Kidney (tissue), 22 donors: ENCODE measurements at places on chromosomes 3 and 15. TPM values are rescaled to one million over a fixed set of nuclear protein-coding genes. Genes with fewer than 3 reads are reported as not detected.
A peak's percentile ranks its signal among the peaks of the same experiment; 100 is the strongest.

DNA sequence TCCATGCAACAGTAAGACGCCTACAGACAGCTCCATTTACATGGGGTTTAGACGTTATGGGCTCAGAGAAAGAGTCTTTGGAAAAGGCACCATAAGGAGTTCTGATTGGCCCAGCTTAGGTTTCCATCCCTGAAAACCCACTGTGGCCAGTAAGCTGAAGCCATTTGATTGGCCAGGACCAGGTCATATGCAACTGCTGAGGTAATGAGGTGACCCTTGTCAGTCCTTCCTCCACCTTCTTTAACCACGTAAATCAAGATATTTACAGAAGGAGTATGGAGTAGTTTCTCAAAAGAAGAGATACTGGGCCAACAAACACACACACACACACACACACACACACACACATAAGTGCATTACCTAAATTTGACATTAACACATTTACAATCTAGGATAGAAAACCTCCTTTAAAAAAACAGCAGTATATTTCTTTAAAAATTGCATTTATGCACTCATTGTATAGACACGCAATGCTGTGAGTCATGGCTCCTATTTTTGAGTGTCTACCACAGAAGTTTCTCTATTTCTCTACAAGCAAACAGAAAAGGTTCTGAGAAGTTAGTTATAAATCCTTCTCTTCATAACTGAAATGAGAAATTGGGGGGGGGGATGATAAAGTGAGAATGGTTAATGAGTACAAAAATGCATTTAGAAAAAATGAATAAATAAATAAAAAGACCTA lies 16.3 kb upstream of the MB21D2 start:
- H3K27ac ChIP-seq, result no peak overlapping the region
- H3K4me1 ChIP-seq, result no peaks in the 10 kb centered on the region
- no peak for DNase-seq
- H3K36me3 ChIP-seq, result no peaks in the 10 kb centered on the region
- no peak overlapping the region for H3K4me3 ChIP-seq

GRCh38 chr15:98421419-98422129 lies 226.8 kb upstream of the IGF1R start:
- no peaks in the 10 kb centered on the region for H3K36me3 ChIP-seq
- DNase-seq, result peak; percentile 86
- H3K27ac ChIP-seq, result no peak overlapping the region
- no peaks in the 10 kb centered on the region for H3K27me3 ChIP-seq
- peaks cover 9% of the 10 kb centered on the region for H3K4me1 ChIP-seq
- peak overlapping the region; percentile 39 for H3K4me3 ChIP-seq

ADGRG7 gene
- total RNA-seq, result not detected

NTRK3 gene
- 25.5 TPM for total RNA-seq

DNA sequence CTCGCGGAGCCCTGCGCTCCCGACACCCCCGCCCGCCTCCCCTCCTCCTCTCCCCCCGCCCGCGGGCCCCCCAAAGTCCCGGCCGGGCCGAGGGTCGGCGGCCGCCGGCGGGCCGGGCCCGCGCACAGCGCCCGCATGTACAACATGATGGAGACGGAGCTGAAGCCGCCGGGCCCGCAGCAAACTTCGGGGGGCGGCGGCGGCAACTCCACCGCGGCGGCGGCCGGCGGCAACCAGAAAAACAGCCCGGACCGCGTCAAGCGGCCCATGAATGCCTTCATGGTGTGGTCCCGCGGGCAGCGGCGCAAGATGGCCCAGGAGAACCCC lies 464 bp downstream of the SOX2 start:
- no peaks in the 10 kb centered on the region for H3K36me3 ChIP-seq
- DNase-seq, result no peak
- no peak overlapping the region for H3K4me3 ChIP-seq
- no peaks in the 10 kb centered on the region for H3K4me1 ChIP-seq
- H3K27ac ChIP-seq, result no peak overlapping the region

GRCh38 chr3:170021083-170021482 lies 16.7 kb upstream of the GPR160 start:
- H3K36me3 ChIP-seq, result no peaks in the 10 kb centered on the region
- no peaks in the 10 kb centered on the region for H3K27me3 ChIP-seq
- no peak for DNase-seq
- no peak overlapping the region for H3K27ac ChIP-seq

GRCh38 chr3:10792208-10792607 lies 23.8 kb upstream of the SLC6A11 start:
- no peaks in the 10 kb centered on the region for H3K36me3 ChIP-seq
- H3K27ac ChIP-seq, result no peak overlapping the region
- no peaks in the 10 kb centered on the region for H3K27me3 ChIP-seq
- DNase-seq, result no peak
- H3K4me1 ChIP-seq, result no peaks in the 10 kb centered on the region

HHLA2 gene
- 5.1 TPM for total RNA-seq

TUSC7 gene
- total RNA-seq, result not detected

GRCh38 chr3:134901461-134901860 lies 106.4 kb downstream of the EPHB1 start:
- no peaks in the 10 kb centered on the region for H3K27me3 ChIP-seq
- no peaks in the 10 kb centered on the region for H3K4me1 ChIP-seq
- DNase-seq, result no peak
- H3K4me3 ChIP-seq, result no peak overlapping the region
- H3K36me3 ChIP-seq, result no peaks in the 10 kb centered on the region
- H3K27ac ChIP-seq, result no peak overlapping the region

CACNA1D gene
- 35.7 TPM for total RNA-seq

- H3K27me3 ChIP-seq, result no peaks in the 10 kb centered on the region
- H3K36me3 ChIP-seq, result no peaks in the 10 kb centered on the region
- no peak overlapping the region for H3K4me3 ChIP-seq
- peak; percentile 58 for DNase-seq
- H3K4me1 ChIP-seq, result no peaks in the 10 kb centered on the region
These were observed 36.2 kb upstream of the COL6A6 start for GRCh38 chr3:130480736-130481135.

- no peaks in the 10 kb centered on the region for H3K27me3 ChIP-seq
These were observed 55.8 kb downstream of the DZIP3 start for GRCh38 chr3:108645364-108645763.

GRCh38 chr3:55162031-55162795 lies 234.4 kb upstream of the LRTM1 start:
- H3K4me3 ChIP-seq, result no peak overlapping the region
- H3K4me1 ChIP-seq, result no peaks in the 10 kb centered on the region
- no peak overlapping the region for H3K27ac ChIP-seq
- no peaks in the 10 kb centered on the region for H3K36me3 ChIP-seq
- no peaks in the 10 kb centered on the region for H3K27me3 ChIP-seq

GRCh38 chr3:189908646-189909045 lies 212.1 kb downstream of the P3H2 start:
- H3K36me3 ChIP-seq, result no peaks in the 10 kb centered on the region
- DNase-seq, result no peak
- no peak overlapping the region for H3K4me3 ChIP-seq
- no peaks in the 10 kb centered on the region for H3K4me1 ChIP-seq
- no peaks in the 10 kb centered on the region for H3K27me3 ChIP-seq

ACP3 gene
- 67.8 TPM for total RNA-seq

SENP8 gene
- total RNA-seq, result 4.8 TPM

GRCh38 chr3:64815789-64816188 lies 128.0 kb upstream of the ADAMTS9 start:
- no peaks in the 10 kb centered on the region for H3K27me3 ChIP-seq
- H3K4me1 ChIP-seq, result no peaks in the 10 kb centered on the region
- peaks cover 8% of the 10 kb centered on the region for H3K36me3 ChIP-seq
- no peak for DNase-seq
- H3K27ac ChIP-seq, result no peak overlapping the region

GRCh38 chr3:72137865-72138861 lies 353.2 kb upstream of the PROK2 start:
- no peak overlapping the region for H3K27ac ChIP-seq
- H3K4me3 ChIP-seq, result no peak overlapping the region
- no peaks in the 10 kb centered on the region for H3K36me3 ChIP-seq
- DNase-seq, result no peak
- H3K27me3 ChIP-seq, result no peaks in the 10 kb centered on the region
- H3K4me1 ChIP-seq, result no peaks in the 10 kb centered on the region

ECE2 gene
- not detected for total RNA-seq

- H3K36me3 ChIP-seq, result no peaks in the 10 kb centered on the region
- H3K4me1 ChIP-seq, result no peaks in the 10 kb centered on the region
- H3K27me3 ChIP-seq, result no peaks in the 10 kb centered on the region
- no peak overlapping the region for H3K27ac ChIP-seq
- no peak for DNase-seq
These were observed 418.8 kb downstream of the EPHB1 start for GRCh38 chr3:135213822-135214221.

UBA7 gene
- 102 TPM for total RNA-seq

DNA sequence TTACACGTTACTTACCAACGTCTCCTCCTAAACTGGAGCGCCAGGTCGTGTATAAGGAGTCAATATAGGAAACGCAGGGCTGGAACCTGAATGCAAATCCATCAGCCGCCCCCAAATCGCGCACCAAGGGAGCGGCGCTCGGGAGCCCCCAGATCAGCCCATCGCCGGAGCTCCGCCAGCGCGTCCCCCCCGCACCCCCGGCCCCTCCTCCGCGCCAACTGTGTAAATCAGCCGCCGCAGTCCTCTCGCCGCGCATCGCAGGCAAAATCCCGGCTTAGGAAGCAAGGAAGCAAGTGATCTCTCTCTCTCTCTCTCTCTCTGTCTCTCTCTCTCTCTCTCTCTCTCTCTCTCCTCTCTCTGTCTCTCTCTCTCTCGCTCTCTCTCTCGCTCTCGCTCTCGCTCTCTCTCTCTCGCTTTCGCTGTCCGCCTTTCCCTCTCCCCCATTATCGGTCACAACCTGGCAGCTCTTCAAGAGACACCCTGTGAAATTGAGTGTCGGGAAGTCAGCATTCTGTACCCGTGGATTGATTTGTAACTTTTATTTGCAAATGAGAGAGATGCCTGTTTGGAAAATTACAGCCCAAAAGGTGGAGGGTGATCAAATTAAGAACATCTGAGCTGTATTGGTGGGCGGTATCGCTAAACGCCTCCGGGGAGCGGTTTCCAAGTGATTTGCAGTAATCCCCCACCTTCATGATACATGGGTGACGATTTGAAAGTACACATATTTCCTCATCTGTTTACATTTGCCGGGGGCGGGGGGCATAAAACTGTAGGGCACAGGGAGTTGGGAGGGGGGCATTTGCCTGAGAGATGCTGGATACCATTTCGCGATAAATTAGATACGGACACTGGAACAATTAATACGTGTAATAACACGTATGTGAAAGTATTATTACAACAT lies 645 bp upstream of the SLITRK3 start:
- peak; percentile 50 for DNase-seq
- H3K4me3 ChIP-seq, result no peak overlapping the region
- H3K27ac ChIP-seq, result no peak overlapping the region
- H3K27me3 ChIP-seq, result peaks cover 59% of the 10 kb centered on the region

COPS2 gene
- 60.1 TPM for total RNA-seq

DNA sequence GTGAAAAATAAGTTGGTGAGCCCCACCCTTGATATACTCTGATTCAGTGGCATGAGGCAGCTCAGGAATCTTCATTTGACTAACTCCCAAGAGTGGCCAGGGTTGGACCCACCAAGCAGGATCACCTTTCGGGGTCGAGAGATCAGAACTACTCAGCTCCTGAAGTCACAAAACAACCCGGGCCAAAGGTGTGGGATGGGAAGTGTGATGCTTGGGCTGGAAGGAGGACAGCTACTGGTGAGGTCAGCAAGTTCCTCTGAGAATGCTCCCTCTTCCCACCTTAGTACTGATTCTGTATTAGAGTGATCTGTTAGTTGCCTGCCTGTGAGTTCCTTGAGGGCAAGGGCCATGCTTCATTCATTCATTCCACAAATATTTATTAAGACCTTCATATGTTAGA lies 15.1 kb downstream of the ESYT3 start:
- DNase-seq, result no peak
- H3K27me3 ChIP-seq, result no peaks in the 10 kb centered on the region
- no peaks in the 10 kb centered on the region for H3K36me3 ChIP-seq
- H3K27ac ChIP-seq, result no peak overlapping the region

DNA sequence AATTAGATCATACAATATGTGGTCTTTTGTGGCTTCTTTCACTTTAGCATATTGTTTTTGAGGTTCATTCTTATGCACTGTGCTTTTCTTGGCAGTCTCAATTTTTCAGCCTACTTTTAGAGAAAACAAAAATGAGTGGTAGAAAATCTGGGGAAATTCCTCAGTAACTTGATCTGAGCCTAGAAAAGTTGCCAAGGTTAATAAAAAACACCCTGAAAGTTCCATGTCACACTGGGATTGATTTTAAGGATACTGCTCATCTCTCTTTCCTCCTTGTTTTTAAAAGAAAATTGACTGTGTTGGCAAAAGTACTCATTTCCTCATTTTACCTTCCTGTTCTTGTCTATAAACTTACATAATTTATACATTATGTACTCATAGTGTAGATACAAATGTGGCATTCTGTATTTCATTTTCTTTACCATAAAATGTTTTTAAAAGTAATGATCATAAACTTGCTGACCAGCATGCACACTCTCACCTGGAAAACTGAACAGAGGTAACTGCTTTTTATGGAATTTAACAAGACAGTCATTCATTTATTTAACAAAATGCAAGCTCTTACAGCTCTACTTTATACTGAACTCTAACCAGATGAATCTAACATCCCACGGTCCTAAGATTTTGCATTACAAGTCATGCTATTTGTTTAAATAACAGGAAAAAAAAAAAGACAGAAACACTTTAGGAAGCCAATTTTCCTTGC lies 28.6 kb upstream of the SH3BP5 start:
- no peaks in the 10 kb centered on the region for H3K36me3 ChIP-seq
- no peak overlapping the region for H3K27ac ChIP-seq
- H3K27me3 ChIP-seq, result no peaks in the 10 kb centered on the region
- no peak overlapping the region for H3K4me3 ChIP-seq
- DNase-seq, result peak; percentile 15
- no peaks in the 10 kb centered on the region for H3K4me1 ChIP-seq

IL5RA gene
- 1.1 TPM for total RNA-seq

- DNase-seq, result no peak
- no peaks in the 10 kb centered on the region for H3K36me3 ChIP-seq
- no peaks in the 10 kb centered on the region for H3K4me1 ChIP-seq
These were observed 222.8 kb downstream of the FOXP1 start for GRCh38 chr3:71360764-71361163.

- H3K36me3 ChIP-seq, result no peaks in the 10 kb centered on the region
- no peak overlapping the region for H3K27ac ChIP-seq
- no peaks in the 10 kb centered on the region for H3K4me1 ChIP-seq
- no peaks in the 10 kb centered on the region for H3K27me3 ChIP-seq
- no peak overlapping the region for H3K4me3 ChIP-seq
These were observed 24.3 kb downstream of the ARHGAP11B start for GRCh38 chr15:30650012-30650929.

- no peaks in the 10 kb centered on the region for H3K27me3 ChIP-seq
- no peak overlapping the region for H3K27ac ChIP-seq
- no peaks in the 10 kb centered on the region for H3K4me1 ChIP-seq
- H3K4me3 ChIP-seq, result no peak overlapping the region
These were observed 250.1 kb downstream of the DIPK2A start for GRCh38 chr3:144221761-144222160.

PLS1 gene
- total RNA-seq, result 51.4 TPM

- no peaks in the 10 kb centered on the region for H3K4me1 ChIP-seq
- no peak overlapping the region for H3K27ac ChIP-seq
- H3K36me3 ChIP-seq, result no peaks in the 10 kb centered on the region
- H3K4me3 ChIP-seq, result no peak overlapping the region
- no peak for DNase-seq
These were observed 338.7 kb upstream of the IL12A start for GRCh38 chr3:159649951-159650350.
